Activated CD8-positive, alpha-beta memory T cell treated with anti-CD3 and anti-CD28 coated beads for 1 hour (primary cell): ENCODE measurements at places on chromosomes 4 and X.

- no peak for DNase-seq
Measured at GRCh38 chrX:40538406-40538805, 42.4 kb upstream of the ATP6AP2 start.

- DNase-seq = peak; percentile 4
Measured at GRCh38 chr4:17447675-17448298, 64.1 kb downstream of the QDPR start.

DNA sequence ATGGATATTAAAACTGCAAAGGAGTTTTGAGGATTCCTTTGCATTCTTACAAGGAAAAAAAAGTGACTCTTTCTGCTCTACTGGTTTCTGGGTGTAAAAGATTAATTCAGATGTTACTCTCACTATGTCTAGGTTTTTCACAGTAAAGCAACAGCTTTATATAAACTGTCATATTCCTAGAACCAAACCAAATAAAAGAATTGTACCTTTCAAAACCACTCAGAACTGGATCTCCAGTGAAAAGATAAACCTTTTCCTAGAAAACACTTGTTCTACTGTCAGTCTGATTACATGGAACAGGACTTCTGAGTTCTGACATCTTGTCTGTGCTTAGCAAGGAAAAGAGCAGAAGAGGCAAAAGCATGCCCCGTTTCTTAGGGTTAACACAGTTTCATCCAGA is 5.0 kb upstream of the PPID start:
- no peak for DNase-seq

DNA sequence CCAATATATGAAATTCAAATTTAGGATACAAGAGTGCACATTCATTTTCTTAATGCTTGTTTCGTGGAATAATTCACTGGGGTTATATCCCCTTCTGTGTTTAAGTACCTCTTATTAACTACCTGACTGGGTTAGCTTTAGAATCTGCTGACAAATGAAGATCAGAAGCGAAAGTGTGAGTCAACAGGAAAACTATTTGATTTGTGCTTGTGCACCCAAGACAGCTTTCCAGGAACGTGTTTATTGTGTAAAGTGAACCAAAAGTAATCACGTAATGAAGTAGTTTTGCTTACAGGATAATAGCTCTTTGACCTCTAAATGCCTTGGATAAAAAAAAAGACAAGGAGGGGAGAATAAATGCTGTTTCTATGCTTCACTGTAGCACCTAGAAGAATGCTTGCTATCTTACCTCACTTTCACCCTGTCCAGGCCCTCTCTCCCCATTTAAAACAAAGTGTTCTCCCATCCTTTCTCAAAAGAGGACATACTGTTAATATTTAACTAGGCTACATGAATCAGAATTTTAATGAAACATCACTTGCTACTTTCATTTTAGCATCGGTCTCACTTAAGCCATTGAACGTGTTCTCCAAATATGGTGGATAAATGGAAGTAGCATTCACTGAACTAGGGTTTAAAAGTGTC is 141.9 kb downstream of the THOC2 start:
- no peak for DNase-seq

GRCh38 chrX:54934058-54934457 is 13.4 kb downstream of the TRO start:
- DNase-seq = no peak

DNA sequence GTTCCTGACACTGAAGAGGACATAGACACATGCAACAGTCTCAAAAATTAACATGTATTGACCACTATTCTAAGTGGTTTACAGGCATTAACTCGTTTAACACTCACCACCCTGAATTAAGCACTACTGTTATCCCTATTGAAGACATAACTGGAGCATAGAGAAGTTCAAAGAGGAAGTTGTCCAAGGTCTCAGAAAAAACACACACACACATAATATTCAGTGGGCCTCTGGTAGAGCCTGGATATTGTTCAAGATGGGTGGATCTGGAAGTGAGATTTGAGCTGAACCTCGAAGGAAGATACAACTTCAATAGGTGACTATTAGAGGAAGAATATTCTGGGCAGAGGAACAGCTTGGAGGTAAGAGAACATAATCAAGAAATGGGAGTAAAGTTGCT is 334.9 kb downstream of the HNRNPD start:
- no peak for DNase-seq

DNA sequence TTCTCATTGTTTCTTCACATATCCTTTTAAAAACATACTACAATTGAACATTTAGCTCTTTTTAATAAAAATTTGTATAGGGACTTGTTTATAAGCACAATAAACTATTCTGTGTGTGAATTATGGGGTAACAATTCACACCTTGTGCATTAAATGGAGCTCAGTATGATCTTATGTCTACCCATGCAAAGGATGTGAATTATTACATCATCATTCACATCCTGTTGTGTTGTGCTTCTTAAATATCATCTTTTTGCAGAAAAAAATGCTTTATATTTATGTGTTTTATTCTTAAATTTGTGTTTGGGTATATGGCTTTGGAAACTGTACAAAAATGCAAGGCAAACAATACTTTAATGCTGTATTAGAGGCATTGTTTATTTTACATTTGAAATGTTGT is 96.7 kb upstream of the PABPC4L start:
- no peak for DNase-seq

GRCh38 chr4:61571761-61572559 is 371.8 kb downstream of the ADGRL3 start:
- DNase-seq = no peak

- DNase-seq = no peak
Measured at GRCh38 chrX:3232262-3232923, 114.1 kb downstream of the MXRA5 start.
